ENCODE measurements at places on chromosomes 5 and 9.

- no peak for DNase-seq
These were observed 13.4 kb upstream of the TCOF1 start for GRCh38 chr5:150343994-150344631.

DNA sequence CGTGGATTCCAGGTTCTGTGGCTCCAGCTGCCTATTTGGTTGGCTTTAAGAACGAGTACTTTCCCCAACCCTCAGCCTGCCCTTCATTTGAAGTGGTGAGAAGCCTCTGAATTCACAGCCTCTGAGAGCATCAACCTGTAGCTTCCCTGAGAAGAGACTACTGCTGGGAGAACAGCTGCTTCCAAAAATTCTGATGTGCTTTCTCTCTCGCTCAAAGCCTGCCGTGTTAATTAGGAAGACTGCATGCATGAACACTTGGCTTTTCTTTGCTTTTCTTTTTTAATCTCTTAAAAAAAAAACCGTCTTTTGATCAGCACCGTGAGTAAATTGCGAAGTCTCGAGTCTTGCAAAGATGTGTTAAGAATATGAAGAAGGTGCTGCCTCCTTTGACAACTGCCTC lies 153.4 kb upstream of the MAP1B start:
- DNase-seq: no peak

GRCh38 chr5:52504584-52505240 lies 283.0 kb upstream of the ITGA1 start:
- DNase-seq: no peak

DNA sequence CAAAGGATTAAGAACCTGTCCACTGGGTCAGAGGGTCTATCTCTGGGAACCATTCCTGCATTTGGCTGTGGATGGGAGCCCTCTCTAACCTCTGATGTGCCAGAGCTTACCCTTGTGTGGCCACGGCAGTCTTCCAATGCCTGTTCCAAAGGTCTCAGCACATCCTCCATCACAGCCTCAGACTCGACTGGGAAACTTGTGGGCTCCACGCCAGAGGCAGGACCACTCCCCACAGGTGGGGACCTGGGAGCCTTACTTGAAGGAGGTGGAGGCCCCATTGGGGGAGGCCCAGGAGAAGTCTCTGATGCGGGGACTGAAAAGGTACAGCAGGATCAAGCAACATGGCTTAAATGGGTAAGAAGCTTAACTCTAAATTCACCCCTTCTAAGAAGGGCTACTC lies 4.4 kb downstream of the EIF4EBP3 start:
- DNase-seq: no peak

DNA sequence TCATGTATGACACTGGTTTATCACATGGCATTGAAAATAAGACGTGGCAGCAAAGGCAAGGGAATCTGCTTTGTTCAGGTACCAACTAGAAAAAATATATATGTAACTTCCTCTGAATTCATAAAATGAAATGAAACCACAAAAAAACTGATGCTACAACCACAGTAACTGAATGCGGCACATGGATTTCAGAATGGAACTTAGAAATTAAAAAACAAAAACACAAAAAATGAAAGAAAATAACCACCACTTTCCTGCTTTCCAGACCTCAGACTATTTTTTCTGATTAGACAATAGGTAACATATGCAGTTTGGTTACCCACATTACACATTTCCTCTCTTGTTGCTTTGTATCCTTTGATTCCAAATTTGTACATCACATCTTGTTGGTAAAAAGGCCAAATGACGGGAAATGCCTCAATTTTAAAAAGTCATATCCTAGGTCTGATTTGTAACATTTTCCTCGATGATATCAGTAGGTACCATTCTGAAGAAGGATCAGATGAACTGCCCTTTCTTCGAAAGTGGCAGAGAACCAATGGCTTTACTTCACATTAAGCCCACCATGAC lies 18.1 kb upstream of the PDCL start:
- no peak for DNase-seq

GRCh38 chr9:90943341-90943740 lies 141.7 kb downstream of the SYK start:
- DNase-seq: no peak

DNA sequence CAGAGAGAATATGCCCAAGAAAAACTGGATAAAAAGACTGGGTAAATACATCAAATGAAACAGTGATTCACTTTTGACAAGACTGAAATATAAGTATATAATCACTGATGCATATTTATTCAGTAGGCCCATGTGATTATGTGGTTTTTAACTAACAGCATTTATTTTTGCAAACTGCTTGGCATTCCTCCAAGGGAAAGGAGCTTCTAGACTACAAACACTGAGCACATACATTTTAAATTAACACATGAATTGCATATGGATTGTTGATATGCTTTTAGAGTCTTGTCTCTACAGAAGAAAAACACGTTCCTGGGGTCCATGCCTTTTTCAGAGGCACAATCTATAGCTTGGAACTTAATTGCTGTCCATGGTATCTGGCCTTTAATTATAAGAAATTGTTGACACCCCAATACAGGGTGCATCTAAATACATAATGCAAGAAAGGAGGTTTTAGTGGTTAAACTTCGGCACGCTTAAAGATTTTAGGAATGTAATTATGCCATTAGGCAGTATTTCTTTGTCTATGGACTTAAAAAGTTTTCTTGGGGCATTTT lies 6.9 kb upstream of the MEIKIN start:
- no peak for DNase-seq

GRCh38 chr9:134852906-134853654 lies 27.5 kb upstream of the FCN2 start:
- DNase-seq: no peak

DNA sequence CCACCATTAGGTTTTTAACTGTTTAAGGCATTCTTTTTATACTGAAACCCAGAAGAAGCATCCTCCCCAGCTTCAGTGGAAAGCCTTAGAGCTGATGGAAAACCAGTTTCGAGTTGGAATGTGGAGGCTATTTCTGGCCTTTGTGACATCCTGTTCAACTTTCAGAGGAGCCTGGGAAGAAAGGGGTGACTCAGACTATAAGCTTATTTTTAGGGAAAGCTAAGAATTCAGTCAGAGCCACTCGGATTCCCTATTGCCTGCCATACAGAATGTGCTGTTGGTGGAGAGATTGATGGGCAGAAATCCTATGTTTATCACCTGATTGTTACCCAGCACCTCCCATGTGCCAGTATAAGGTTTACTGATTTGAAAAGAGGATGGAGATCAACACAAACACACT lies 19.8 kb downstream of the PALM2AKAP2 start:
- no peak for DNase-seq

GRCh38 chr5:28766565-28767158 lies 1728.3 kb upstream of the CDH9 start:
- DNase-seq: no peak

DNA sequence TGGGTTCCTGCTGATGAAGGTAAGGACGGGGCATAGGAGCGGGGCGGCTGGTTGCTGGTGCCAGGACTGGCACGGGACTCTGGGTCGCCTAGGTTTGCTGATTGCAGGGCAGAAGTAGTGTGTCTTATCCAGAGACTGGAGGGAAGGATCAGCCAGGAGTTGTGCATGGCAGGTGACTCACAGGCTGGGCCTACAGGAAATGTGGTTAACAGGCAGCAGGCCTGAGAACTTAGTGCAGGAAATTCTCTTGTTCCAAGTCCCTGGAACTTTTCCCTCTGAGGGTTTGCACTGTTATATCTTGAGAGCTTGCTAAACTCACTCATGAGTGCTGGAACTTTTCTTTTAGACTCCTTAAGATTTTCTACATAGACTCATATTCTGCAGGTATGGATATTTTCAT lies 95.1 kb downstream of the ANXA2R start:
- DNase-seq: no peak

GRCh38 chr9:123326662-123327093 lies 29.3 kb upstream of the CRB2 start:
- DNase-seq: no peak

GRCh38 chr5:30808996-30809395 lies 384.5 kb upstream of the CDH6 start:
- DNase-seq: no peak

- DNase-seq: no peak
These were observed 195.0 kb downstream of the ARHGEF28 start for GRCh38 chr5:73821003-73821402.

DNA sequence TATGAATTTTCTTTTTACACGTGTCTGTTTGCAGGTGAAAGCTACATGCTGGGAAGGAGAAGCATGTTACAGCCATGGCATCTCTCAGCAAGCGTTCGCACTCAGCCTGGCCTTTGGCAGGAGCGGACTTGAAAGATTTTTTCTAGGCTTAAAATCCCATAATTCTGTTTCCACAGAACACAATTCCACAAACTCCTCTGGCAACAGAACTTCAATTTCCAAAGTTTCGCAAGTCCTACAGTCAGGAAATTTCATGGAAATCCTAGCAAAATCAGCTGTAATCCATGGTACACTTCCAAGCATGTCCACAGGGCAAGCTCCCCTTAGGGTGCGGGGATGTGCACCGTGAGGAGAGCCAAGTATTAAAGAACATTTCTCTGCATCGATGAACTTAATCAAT lies 35.9 kb downstream of the SUB1 start:
- no peak for DNase-seq

GRCh38 chr5:150166650-150167511 lies at the start of gene CDX1:
TSS of gene CDX1 (plus strand) at chr5:150166778. CDS start at chr5:150166877, 99 bp downstream.
- no peak for DNase-seq

GRCh38 chr5:50927953-50928352 lies 261.5 kb downstream of the PARP8 start:
- no peak for DNase-seq

DNA sequence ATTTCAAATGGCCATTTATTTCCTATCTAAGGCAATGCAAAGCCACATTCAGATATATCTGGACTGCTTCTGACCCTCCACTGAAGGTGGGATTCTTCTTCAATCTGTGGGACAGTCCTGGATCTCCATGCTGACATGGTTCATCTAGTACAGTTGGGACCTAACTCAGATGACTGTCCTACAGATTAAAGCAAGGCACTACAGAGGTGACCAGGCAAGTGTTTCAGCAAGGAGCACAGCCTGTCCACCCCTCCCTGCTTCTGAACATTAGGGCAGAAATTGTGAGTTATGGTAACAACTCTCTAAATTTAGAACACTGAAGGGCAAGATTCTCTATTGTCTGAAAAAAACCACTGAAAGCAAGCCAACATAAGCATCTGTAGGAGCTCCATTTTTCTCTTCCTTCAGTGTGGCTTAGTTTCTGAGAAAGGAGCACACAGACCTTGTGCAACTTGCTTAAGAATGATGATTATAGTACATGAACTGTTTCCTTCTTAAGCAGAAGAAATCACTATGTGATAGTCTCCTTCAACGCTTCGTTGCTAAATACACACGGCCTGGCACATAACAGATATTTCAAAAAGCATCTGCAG lies 62.9 kb upstream of the BARX1 start:
- no peak for DNase-seq

DNA sequence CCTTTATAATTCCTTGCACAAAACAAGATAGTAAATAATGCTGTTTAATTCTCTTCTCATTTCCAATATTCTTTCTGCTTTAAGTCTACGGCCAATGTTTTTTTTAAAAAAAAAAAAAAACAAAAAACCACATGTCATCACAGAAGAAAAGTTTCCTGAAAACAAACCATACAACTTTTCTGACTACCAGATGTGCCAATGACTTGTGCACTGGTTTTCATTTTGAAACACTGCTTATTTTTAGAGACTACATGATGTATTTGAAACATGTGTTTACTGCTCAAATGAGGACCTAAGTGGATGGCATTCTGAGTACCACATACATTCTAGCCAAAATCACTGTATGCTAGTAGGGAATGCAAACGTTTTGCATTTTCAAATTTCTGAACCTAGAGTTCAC lies 167.9 kb downstream of the GLIS3 start:
- no peak for DNase-seq

DNA sequence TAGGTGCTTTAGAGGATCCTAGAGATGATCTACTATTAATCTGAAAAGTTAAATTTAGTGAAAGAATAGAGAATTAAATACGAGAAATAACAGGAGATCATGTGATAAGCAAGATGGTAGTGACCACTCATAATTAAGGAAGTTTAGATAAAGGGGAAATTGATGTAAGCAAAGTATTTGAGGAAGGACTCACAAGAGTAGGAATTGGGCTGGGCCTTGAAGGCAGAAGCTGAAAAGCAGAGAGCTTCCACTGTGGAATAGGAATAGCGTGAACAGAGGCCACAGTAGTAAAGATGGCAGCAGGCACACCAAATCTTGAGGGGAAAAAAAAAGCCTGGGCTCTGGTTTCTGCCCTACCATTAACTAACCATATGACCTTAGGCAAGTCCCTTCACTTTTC lies 38.0 kb downstream of the KIF24 start:
- no peak for DNase-seq

Data from activated CD4-positive, alpha-beta T cell treated with anti-CD3 and anti-CD28 coated beads for 1 hour (primary cell).